ENCODE measurements at places on chromosomes 6 and 20.

GRCh38 chr6:145838305-145838704, 23.7 kb upstream of the FBXO30 start:
- DNase-seq, result no peak

- DNase-seq, result peak; percentile 60
These were observed 5.5 kb upstream of the HLA-E start for GRCh38 chr6:30483677-30484279.

DNA sequence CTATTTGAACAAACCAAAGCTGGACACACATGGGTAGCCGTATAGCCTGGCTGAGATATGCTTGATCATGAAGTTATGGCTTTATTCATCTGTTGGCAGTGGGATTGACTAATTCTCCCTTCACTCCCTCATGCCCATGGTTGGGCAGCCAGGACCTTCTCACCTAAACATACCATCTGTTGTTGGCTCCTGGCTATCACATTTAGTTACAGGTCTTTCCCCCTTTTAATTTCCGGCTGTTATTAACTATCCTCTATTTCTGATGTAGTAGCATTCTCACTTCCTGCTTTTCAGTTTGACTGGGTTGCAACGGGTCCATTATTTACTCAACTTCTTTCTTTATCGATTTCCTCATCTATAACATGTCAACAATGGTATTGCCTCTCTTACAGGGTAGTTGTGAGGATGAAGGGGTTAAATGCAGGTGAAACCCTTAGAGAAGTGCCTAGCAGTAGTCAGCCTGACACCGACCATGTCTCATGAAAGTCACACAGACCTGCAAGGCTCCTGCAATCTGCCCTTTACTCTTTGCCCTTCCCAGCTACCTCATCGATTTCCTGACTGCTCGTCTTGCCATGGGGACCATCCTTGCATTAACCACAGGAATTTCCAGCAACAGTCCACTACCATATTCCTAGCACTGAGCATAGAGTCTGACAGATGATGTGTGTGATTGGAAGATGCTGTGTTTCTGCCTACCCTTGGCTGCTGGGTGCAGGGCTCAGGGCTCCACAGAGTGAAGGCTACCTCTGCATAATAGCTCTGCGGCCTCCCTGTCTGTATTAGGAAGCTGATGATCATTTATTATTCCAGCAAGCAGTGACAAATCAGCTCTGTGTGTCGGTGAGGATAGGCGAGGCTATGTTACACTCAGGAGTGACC, 42.2 kb downstream of the PPP1R14C start:
- DNase-seq, result no peak

DNA sequence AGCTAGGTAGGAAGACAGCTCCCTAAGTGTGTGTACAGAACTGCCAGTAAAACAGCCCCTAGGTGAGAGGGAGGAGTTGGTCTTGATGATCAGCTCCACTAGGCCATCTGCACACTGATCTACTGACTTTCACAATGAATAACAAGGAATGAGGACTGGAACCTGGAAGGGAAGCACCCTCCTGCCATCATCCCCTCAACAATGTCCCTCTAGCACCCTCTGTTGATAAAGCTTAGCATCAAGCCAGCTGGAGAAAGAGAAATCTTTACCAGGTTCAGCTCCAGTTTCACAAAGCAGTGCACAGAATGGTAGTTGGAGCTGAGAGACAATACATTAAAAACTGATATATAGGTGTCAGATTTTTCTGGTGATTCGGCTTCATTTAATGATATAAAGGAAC, 57.2 kb upstream of the IRAK1BP1 start:
- DNase-seq, result no peak

GRCh38 chr6:15340775-15341174, 94.9 kb downstream of the JARID2 start:
- DNase-seq, result no peak

- no peak for DNase-seq
These were observed 146.9 kb downstream of the MACROD2 start for GRCh38 chr20:14142171-14142570.

GRCh38 chr6:43386492-43386891, 17.0 kb upstream of the ZNF318 start:
- DNase-seq, result peak; percentile 35

DNA sequence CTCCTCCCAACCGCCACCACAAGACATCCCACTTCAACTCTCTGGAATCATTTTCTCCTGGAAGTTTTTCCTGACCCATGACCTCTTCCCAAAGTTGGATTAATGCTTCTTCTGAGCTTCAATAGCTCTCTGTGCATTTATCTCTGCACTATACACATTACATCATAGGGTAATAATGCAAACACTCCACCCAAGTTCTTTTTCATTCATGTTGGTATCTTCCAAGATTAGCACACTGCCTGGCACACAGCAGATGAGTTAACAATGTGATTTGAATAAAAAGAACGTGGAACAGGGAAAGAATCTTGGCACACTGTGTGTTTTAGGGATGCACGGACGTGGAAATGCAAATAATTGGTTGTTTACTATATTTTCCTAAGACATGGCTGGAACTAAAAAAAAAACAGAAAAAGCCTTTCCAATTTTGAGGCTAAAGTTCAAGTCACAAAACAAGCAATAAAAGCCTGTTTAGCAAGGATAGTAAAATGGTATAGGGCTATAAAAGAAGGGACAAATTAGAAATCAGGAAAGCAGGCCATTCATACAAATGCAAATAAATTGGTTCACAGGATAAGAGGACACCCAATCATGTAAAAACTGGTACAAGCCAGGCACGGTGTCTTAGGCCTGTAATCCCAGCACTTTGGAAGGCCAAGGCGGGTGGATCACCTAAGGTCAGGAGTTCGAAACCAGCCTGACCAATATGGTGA, 1.6 kb upstream of the FAM135A start:
- no peak for DNase-seq

- DNase-seq, result peak; percentile 97
These were observed 5.3 kb upstream of the HSPA1B start for GRCh38 chr6:31822036-31822821.

DNA sequence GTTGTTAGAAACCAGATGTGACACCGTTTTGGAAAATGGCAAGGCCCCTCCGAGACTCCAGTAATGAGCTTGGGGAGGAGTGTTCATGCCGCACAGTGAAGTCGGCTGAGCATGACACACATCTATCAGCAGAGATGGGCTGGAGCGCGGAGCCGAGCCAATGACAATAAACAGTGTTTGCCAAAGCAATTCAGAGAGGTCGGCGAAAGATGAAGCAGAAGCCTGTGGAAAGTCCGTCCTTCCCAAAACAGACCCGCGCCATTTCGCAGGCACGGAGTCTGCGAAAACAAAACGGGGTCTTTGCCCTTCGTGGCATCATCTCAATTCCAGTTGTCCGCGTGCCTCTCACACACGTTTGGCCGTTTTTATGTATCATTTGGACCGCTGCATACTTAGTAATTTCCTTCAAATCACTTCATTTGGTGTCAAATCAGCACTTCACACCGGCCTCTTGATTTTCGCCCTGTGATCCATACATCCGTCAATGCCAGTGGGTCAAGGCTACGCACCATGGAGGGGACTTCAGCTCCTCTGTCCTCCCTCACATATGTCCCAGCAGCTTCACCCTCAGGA, 71.3 kb downstream of the SULF2 start:
- DNase-seq, result no peak

DNA sequence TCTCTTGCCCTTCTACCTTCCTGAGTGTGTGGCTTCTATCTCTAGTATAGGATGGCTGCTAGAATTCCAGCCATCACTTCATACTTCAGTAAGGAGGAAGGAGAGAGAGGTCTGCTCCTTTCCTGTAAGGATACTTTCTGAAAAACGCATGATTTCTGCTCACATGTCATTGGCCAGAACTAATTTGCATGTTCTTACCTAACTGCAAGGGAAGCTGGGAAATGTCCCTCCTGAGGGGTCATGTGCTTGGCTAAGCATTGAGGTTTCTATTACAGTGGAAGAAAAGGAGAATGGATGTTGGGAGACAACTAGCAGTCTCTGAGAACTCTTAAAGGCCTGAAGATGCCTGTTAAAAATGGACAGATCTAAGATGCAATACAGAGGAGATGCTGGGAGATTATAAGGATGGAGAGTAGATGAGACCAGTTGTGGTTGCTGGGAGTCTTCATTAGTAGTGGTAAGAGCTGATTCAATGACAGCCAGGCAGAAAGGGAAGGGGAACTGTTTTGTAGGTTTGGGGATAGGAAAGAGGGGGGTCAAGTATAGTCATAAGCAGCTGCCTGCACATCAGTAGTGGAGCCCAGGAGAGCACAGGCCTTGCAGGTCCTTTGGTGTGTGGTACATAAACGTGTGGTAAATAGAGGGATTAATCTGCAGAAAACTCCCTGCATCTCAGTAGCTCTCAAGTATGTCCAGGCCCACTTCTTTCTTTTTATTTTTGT, 20.2 kb downstream of the CDS2 start:
- no peak for DNase-seq

GRCh38 chr20:51766994-51767866, 960 bp downstream of the ATP9A start:
- DNase-seq, result peak; percentile 9

DNA sequence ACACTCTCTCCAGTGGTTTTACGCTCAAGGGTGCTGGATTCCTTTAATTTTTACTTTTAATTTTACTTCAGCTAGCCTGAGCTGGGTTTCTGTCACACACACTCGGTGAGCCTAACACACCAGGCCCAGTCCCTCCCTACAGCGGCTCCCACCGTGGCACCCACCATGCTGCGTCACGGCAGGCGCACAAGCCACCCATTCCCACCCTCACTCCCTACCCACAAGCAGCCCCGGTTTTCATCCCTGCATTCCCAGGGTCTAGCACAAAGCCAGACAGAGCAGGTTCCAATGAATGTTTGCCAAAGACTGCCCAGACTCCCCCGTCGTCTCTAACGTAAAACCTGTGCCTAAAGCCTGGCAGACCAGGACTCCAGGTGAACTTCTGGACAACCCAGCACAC, 50.3 kb downstream of the MYH7B start:
- DNase-seq, result no peak

DNA sequence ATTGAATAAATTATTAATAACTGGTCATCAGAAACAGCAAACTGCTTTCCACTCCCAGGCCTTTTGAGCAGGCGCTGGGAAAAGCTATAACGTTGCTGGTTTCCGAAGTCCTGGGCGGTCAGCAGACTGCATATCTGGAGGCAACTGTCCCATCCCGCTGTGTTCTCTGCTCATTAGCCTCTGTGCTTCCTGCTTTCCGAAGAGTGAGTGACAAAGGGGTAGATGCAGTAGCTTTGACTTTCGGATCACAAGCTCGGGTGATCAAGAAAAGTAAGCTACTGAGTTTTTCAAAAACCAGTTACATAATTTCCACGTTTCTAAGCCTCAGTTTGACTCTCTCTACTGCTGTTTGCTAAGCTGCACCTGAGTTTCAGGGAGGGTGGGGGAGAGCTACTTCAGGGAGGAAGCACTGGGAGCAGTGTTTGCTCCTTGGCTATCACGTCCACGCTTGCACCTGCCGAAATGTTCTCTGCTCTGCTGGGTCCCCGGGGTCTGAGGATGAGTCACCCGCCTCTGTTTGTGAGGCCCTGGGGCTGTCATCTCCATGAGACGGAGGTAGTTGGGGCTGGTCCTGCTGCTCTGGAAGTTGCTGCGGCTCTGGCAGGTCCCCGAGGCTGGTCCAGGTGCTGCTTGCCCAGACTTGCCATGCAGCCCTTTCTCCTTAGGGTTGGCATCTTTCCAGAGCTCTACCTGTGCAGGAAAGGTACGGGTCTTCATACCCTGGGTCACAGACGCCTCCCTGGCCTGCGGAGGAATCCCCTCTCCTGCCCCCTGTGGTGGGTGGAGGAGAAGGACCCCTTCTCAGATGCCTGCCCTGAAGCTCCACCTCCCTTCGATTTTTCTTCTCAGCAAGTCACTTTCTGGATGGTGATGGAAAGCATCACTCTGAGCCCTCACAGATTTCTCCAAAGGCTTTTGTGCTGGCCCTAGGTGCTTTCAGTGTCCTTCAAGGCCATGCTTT, 220.0 kb downstream of the QKI start:
- no peak for DNase-seq

- no peak for DNase-seq
These were observed 154.6 kb downstream of the RFPL4B start for GRCh38 chr6:112501705-112502104.

DNA sequence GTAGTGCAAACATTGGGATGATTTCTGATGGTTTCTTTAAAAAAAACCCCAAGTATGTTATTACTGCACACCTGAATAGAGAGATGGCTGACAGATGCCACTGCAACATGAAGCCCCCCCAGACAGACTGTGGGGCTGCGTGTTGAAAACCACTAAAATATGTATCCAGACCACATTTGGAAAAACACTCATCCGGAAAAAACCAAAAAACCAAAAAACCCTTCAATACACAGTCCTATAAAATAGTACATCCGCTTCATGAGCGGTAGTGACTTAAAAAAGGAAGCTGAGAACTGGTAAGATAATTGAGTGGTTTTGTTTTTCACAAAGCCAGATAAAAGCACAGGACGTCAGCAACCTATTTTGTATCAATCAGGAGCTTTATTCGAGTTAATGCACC, 47.1 kb upstream of the EDN3 start:
- no peak for DNase-seq

DNA sequence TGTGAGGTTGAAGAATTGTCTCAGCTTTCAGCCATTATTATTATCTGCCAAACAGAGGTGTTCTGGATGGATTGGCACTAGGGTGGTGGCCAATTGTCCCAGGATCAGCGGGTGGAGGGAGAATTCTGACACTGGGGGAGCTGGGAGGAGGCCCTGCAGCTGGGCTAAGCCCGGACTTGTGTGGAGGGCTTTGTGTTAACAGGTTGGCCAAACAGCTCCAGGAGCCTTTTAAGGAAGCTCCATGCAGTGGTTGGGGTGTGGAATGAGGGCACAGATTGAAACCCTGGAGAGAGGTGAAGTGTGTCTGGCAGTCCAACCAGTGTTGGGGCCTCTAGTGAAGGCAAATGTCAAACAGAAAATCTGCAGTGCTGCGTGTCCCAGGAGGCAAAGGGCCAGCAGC, 135.8 kb downstream of the IMPG1 start:
- no peak for DNase-seq

GRCh38 chr6:45927421-45928320, 88.0 kb downstream of the CLIC5 start:
- DNase-seq, result no peak

GRCh38 chr6:168120390-168121302, 41.6 kb upstream of the FRMD1 start:
- no peak for DNase-seq

DNA sequence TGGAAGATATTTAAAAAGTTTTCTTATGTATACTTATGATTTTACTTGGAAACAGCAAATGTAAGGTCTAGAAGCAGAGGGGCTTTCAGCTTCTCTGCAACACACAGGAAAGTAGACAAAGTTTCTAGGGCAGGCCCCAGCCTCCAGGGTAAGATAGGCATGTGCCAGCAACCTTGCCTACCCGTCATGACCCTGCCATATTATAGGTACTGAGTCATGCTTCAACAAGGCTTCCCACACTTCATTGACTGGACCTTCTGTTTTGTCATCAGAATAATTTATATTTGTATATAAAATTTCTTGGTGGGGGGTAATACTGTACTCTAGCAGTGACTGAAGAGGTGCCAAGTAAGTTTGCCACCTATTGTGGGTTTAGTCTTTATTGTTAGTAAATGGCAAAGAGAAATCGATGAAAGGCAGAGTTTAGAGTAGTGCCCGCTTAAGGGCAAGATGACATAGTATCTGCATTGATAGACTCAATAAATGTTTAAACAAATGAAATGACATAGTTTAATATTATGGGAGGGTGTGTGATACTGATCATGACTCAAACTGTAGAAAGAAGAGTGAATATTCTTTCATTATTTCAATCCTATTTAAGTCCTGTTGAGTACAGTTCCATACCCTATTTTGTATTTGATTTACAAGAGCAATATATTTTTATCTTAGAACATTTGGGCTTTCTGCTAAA, 95.6 kb downstream of the JARID2 start:
- DNase-seq, result peak; percentile 77

- no peak for DNase-seq
These were observed 227.7 kb downstream of the SLC35F1 start for GRCh38 chr6:118134736-118135135.

All from hematopoietic multipotent progenitor cell treated with erythropoietin and hydrocortisone succinate and interleukin-3 and kit ligand, for 17 days (in vitro differentiated cells).